NCI-H1436 (cell line): ENCODE measurements at places on chromosomes 7 and 10.

GRCh38 chr7:91320366-91321078, 56.3 kb downstream of the FZD1 start:
- no peak for DNase-seq

DNA sequence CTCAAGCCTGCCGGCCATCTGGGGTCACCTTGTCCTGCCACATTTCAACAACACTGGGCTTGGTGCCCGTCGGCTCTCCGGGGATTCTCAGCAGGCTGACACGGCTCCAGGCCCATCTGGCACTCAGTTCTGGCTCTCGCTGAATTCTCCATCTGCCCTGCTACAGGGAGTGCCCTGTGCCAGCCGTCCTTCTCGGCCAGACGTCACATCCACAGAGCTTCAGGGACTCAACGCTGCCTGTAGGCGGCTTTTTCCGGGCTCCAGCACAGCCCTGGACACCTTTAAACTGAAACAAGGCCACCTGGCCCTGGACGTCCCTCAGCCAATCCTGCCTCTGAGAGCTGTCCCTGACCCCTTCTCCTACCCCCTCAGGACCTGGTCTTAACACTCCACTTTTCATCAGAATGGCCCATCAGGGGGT, 43.0 kb downstream of the TMEM130 start:
- DNase-seq, result no peak

DNA sequence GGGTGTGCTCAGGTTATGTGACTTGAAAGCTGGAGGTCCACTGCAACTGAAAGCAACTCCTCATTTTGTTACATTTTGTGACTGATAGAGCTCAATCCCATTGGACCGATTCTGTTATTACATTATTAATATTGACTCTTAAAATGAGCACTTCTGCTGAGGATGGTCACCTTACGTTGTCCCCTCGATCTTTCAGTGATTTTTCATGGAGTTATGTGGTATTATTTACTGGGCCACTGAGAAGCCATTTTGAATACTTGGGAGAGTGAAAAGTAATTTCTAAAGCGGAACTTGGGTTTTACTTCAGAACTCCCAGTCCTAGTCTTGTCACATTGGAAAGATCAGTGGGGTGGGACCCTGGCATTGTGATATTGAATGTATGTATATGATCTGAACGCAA, 96.3 kb upstream of the FAM180A start:
- DNase-seq, result no peak

GRCh38 chr10:17684537-17684936, 40.6 kb downstream of the STAM start:
- no peak for DNase-seq

DNA sequence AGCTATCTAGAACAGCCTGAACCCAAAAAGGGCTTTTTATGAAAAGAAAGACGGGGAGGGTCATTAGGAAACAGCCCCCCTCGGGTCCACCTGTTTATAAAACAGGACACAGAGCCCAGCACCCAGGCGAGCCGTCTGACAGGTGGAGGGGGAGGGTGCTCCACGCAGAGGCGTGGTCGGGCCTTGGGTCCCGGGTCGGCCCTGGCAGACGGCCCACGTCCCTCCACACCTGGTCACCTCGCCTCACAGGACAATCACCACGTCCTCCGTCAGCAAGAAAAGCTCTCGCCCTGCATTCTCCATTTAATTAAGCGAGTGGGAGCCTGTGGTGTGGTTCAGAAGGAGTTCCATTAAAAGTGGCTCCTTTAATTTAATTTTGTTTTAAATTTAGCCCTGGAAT, 42.3 kb upstream of the FOXL3 start:
- DNase-seq, result no peak

DNA sequence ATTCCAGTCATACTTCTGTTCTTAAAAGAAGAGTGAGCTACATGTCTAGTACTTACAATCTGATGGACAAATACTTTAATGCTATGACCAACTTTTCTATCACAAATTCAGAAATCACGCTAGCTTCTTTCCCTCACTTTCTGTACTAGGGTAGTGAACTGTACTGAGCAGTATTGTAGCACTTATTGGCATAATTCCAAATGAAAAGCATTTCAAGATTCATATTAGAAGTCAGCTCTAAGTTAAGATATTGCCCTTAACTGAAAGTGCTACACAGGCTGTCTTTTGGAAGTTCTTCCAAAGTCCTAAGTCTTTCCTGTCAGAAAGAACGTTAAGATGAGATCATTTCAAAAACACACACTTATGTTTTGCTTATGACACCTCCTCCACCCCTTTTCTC, 13.4 kb downstream of the P4HA1 start:
- DNase-seq, result no peak

DNA sequence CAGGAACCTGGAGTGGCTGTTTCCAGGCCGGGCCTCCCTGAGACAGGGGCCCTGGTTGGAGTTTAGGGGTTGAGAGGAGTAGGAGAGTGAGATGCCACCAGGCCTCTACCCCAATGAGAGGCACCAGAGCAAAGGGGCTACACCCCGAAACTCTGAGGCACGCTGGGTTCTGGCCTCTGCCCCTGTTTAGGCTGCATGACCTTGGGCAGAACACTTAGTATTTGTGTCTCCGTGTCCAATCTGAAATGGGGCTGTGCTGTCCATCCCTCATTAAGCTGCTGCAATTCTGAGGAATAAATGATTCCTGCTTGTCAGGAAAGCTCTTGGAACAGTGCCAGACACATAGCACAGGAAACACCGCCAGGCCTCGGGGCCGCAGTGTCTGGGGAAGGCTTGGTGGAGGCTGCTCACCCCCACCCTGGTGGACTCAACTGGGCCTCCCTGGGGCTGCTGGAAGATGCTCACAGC, 40.5 kb upstream of the SAMD8 start:
- peak; percentile 24 for DNase-seq

- DNase-seq, result no peak
Observed at GRCh38 chr10:126561294-126561920, 109.1 kb downstream of the C10orf90 start.

- DNase-seq, result no peak
Observed at GRCh38 chr10:30383356-30383755, 34.3 kb upstream of the MTPAP start.

DNA sequence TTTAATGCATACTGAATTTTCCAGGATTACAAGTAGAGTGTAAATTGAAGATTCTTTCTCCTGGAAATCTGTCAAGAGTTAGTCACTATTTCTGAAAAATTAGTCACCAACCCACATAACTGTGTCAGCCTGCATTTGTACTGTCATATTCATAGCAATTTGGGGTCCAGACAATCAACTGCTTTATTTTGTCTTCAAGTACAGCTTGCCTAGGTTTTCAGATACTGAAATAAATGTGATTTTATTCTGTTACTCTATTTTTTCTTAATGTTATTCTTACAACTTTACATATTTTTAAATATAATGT, 55.1 kb downstream of the CUBN start:
- no peak for DNase-seq
